ENCODE measurements at places on chromosomes 11 and 22.

DNA sequence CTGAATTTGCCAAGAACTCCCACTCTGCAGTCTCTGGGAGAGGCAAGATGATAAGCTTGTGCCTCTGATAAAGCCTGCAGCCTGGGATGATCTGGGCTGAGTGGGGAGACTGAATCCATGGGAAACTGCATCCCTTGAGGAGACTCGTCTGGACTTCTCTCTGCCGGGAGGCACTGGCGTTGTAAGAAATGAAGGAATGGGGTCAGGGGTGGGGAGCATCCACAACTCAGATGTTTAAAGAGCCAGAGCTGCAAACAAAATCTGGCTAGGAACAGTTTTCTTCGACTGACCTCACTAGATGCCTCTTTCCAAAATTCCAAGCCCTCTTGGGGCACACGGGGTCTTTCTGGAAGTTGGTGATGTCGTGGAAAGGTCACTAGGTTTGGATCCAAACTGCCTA, 64.4 kb downstream of the SPON1 start:
- DNase-seq = no peak

GRCh38 chr11:115347106-115347505, 157.1 kb downstream of the CADM1 start:
- DNase-seq = no peak

- DNase-seq = no peak
These were observed 57.2 kb upstream of the PRDM11 start for GRCh38 chr11:45089251-45089650.

- DNase-seq = no peak
These were observed 386.7 kb downstream of the TBC1D22A start for GRCh38 chr22:47148956-47149728.

GRCh38 chr11:129063118-129063517, 120.4 kb upstream of the TP53AIP1 start:
- no peak for DNase-seq

- DNase-seq = no peak
These were observed 1.1 kb upstream of the SAMM50 start for GRCh38 chr22:43953988-43954785.

DNA sequence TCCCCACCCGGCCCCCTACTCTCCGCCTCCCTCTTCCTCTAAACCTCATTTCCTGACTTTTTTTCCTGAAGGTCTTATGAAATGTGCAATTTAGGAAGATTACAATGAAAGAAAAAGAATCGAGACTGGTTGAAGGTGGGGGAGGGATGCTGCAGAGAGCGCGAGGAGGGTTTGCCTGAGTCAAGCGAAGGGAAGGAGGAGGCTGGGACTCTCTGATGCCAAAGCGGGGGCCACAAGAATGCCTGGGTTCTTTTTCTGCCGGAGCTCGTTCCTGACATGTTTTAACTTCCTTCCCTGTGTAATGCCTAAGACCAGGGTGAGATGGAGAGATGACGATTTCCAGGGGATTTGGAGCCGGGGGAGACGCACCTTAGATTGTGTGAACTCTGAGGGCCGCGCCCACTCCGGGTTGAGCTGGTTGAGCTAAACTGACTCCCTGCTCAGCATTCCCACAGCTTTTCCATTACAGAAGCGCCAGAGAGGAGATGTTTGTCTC, 270.5 kb upstream of the SORL1-AS1 start:
- no peak for DNase-seq

DNA sequence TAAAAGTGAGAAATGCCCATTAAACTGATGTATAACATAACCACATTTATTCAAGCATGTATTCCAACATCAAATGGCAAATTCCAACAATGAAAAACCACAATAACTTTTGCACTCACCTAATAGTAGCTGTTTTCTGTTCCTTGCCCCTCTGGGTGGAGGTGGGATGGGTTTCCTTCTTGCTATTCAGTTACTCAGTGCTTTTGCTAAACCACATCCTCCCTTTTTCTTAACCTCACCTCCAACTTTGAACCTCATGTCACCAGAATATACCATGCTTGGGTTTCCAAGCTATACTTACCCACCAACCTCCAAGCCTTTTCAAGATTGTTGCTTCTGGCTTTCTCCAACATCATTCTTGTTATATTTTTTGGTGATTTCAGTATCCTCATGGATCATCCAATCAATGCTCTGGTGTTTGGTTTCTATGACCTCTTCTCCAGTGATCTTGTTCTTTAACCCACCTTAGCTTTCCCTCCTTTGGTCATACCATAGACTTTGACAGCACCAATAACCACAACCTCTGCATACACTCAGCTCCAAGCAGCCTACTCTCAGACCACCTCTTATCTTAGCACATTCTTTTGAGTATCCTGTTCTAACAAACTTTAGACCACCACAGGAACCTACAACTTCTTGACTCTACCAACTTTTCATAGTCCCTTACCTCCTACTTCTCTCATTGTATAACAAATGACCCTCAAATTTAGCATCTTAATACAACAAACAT, 3.2 kb upstream of the CCDC15 start:
- no peak for DNase-seq

DNA sequence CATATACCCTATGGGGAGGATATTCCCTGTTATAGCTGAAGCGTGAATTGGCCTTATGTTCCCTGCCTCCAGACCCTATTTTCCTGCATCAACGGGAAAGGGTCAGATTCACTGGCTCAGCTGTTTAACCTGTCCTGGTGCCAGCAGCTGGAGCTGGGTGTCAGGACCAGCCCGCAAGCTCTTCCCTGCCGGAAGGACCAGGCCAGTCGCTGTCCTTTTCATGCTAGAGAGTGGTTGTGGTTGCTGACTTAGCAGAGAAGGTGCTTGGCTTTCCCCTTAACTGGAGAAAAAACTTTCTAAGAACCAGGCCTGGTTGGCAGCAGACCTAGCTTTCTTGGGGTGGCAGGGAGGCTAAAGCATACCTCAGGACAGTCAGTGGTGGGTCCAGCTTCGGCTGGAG, 5.2 kb upstream of the SREBF2 start:
- DNase-seq = no peak

DNA sequence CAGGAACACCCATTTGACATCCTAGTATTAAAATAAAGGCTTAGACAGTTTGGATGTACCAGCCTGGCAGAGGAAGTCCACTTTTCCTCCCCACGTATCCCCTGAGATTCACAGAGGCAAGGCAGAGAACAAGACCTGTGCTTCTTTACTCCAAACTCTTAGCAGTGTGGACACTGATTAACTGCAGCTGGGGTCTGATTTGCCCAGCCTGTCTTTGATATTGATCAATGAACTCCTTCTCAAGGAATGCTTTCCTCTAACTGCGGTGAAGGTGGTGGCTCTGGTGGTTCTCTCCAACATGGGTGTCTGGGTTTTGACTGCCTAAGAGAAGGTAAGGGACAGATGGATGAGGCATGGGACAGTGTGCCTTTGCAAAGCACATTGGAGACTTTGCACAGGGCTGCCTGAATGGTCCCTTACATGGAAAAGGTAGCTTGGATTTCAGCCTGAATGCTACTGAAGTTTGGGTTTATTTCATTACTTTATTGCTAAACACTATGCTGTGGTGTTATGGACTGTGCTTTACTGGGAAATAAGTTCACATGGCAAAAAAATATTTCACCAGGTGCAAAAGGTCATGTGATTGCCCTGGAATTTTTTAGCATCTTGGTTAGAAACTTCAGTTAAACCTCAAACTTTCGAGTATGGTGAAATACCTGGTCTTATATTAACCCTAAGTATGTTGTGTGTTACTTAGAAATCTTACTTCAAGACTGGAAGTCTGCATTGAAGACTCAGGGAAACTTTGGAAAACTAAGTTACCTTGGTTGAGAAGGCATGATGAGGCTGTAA, 1.8 kb downstream of the GAS2 start:
- no peak for DNase-seq

DNA sequence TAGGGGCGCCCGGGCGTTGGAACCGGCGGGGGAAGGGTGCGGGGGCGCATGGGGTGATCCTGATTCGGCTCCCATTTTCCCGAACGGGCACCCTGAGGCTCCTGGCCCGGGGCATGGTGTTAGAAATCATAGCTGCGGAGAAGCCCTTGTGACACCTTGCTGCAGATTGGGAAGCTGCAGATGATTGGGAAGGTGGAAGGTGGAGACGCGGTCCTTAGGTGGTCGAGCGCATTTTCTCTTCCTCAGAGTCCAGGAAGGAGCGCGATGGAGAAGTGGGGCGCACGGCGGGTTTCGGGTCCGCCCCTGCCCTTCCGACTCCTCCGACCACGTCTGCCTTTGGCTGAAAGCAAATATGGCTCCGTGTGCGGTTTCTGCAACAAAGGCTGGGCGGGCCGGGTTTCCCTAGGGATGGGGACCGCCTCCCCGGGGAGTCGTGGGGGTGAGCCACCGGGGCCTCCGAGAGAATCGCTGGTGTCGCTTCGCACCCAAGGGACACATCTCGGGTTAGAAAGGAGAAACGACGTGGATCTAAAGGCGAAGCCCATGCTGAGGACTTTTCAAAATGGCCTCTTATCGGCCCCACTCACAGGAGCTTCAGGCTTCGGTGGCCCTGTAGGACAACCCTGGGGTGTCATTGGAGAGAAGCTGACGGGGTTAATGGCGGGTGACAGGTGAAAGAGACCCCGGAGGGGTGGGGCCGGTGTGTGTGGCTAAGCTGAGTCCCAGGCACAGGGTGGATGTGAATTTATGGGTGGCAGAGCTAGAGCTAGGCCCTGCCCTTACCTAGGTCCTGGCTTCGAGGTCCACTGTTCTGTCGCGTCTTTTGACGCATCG, 707 bp upstream of the FTH1 start:
- DNase-seq = no peak

DNA sequence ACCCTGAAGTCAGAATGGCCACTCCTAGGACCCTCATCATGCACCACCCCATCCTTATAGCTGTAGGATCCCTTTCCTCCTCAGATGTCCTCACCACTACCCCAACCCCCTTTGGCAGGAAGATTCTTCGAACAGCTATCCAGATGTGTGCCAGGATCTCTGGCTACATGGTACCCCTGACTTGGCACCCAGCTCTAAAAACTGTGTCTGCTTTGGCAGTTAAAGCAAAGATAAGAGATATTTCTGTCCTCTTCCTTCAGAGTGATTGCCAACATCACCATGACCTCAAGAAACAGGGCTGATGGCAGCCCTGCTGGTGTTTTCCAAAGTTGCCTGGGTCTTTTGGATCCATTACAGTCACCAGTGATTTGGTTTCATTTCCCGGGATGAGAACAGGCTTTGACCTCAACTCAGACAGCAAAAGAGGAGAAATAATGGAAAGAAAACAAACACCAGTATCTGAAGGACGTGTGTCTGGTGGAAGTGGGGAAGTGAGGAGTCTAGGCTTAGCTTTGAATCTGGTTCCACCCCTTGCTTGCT, 4.3 kb upstream of the NRIP3 start:
- DNase-seq = no peak

DNA sequence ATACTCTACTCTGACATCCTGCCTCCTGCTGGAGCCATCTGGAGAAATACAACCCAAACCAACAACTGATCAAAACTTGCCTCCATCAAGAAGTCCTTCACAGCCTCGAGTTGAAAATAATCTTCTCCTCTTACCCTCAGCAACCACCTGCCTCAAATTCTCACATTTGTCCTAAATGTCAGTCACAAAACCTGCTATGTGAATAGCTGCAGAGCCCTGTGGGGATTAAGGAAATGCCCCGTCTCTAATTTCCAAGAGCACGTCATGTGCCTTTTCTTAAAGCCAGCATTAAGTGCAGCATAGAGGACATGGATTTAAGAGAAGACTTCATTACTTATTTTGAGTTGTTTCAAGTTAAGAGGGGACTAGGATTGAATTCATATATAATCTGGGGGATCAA, 105.9 kb downstream of the TRPC6 start:
- DNase-seq = no peak

DNA sequence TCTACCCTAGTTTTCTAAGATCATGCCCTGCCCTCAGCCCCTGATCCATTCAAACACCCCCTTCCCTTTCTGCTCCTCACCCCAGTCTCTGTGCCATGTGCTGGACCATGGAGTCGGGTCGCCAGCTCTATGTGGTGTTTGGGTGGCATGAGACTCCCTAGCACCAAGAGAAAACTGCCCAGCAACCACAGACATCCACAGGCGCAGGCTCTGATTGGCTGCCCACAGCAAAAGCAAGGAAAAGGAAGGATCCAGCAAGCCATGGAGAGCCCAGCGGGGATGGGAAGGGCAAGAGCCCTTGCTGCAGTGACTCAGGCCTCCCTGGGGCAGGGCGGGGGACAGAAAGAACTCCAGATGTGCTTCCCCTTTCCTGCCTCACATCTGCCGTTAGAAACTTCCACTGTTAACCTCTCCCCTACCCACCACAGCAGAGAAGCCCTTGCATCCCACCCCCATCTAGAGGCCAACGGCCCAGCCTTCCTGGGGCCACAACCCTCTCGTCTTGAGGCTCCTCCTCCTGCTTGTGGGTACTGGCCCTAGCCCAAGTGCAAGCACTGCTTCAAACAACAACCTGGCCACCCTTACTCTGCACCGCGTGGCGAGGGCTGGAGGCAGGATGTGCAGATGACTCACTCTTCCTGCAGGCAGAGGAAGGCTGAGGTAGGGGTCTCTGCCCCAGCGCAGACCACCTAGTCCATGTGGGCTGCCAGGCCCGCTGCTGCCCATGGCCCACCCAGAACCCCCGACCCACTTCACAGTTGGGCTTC, 9.7 kb upstream of the AHNAK start:
- peak; percentile 52 for DNase-seq

GRCh38 chr22:28582806-28583205, 96.8 kb downstream of the TTC28 start:
- DNase-seq = no peak

- DNase-seq = no peak
These were observed 78.0 kb downstream of the DHCR7 start for GRCh38 chr11:71370020-71370747.

DNA sequence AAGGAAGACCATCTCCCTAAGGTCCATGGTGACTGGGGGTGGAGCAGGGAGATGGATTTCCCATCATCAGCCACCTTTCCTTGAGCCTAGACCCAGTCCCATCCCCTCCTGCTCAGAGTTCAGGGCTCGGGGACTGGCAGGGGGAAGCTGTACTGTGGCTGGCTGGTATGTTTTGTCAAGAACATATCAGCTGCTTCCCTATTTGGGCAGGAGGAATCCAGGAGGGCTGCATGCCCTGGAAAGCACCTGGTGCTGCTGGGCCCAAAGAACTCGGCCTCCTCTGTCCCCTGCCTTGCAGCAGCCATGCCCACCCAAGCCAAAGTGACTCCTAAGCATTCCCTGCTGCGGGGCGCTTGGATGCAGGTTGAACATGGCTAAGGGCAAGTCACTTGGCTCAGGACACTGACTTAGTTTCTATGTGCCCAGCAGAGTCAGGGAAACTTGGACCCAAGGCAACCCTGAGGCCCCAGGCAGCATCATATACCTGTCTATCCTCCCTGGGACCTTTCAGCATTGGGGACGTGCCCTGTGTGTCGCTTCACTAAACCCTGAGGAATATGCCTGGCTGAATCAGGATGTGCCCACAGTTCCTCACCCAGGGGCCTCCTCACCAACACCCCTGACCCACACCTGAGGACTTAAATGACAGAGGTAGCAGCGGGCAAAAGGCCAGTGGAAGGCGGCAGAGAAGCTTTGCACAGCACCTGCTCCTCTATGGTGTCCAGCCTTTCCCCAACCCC, 43.1 kb downstream of the BUD13 start:
- DNase-seq = no peak

DNA sequence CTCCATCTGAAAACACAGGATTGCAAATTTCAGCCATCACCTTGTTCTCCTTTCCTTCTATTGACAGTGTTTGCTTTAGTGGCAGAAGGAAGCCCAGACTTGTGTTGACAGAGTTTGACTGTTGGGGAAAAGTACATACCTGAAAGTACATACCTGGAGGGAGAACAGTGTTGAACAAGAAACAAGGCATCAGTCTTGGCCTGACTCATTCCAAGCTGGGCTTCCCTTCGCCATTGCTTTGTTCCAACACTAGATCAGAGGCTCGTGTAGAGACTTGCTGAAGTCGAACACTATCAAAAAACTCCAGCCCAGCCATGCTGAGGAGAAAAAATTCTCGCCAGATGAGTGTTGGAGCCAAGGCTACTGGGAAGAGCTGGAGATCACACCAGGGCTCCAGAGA, 133.4 kb downstream of the BBOX1 start:
- DNase-seq = no peak
